ENCODE measurements at places on chromosomes 16 and 17.

GRCh38 chr16:14199199-14199598, 128.1 kb downstream of the MRTFB start:
- no peak for DNase-seq

GRCh38 chr17:82242698-82242976, 13.8 kb downstream of the SLC16A3 start:
- no peak for DNase-seq

DNA sequence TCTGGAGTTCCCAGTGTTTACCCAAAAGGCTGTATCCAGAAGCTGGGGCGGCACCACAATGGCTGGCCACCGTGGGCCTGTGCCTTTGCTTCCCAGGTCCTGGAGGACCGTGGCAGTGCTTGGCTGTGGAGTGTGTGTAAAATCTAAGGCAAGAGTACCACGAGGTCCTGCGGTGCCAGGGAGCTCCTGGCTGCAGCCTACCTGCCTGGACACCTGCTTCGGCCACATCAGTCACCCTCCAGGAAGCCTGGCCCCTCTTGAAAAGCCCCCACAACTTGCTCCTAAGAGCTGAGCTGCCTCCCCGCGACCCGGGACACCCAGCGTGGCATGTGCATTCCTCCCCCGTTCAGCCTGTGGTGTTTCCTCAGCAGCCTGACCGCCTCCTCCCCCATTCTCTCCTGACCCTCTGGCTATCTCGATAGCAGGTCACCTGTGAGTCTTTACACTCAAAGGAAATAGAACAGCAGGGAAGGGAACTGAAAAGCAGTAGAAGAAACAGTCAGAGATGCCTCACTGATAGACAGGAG, 7.9 kb downstream of the TIMM22 start:
- no peak for DNase-seq

GRCh38 chr17:51200295-51200694, 34.1 kb downstream of the NME2 start:
- no peak for DNase-seq

DNA sequence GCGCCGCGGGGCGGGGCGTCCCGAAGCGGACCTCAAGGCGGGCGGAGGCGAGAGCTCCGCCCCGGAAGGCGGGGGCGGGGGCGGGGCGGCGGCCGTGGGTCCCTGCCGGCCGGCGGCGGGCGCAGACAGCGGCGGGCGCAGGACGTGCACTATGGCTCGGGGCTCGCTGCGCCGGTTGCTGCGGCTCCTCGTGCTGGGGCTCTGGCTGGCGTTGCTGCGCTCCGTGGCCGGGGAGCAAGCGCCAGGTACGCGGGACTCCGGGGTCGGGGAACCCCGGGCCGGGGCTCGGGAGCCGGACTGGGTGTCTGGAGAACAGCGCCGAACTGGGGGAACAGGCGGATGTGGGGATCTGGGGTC, at the start of gene TNFRSF12A:
TNFRSF12A (plus strand) TSS at position 122 of the 357 bp plus-strand sequence; CDS start at position 152, 30 bp downstream.
- DNase-seq = peak; percentile 61
